Fibroblast of skin of abdomen (primary cell): ENCODE measurements at places on chromosomes 1 and 21.

DNA sequence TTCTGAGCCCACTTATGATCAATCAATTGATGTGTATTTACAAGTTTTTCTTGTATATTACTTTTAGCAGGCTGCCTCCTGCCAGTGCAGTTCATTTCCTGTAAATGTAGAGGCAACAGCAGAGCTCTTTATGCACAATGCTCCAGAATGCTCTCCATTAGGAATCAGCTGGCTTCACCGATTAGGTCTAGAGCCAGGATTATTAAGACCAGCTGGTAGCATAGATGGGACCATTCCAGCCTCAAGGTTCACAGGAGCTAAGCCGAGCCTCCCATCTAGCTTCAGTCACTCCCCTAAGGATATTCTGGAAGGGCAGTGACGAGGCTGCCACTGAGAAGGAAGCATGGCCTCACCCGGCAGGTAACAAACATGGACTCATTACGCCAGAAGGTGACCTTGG lies 36.8 kb downstream of the DHRS3 start:
- DNase-seq: peak; percentile 42

GRCh38 chr1:29500651-29501050 lies 264.3 kb downstream of the PTPRU start:
- no peak for DNase-seq

DNA sequence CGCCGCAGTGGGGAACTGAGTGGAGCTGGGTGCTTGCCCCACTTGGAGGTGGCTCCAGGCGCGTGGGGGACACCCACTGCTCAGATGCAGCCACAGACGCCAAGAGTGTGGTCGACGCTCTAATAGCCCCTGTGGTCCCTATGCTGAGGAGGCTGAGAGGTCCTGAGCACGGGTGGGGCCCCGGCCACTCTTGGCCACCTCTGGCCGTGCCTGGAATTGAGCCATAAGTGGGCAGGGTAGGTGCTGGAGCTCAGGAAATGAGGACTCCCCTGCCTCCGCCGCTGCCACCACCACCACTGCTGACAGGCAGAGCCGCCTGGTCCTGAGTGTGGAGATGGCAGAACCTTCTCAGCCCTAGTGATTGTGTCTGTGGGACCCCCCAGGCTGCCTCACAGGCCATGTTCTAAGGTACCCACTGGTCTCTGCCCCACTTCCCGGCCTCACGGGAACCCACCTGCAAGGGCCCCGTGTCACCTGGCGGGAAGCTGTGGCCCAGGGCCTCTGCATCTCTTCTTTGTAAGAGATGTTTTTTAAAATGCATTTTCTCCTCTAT lies 34.6 kb upstream of the DIP2A start:
- no peak for DNase-seq

DNA sequence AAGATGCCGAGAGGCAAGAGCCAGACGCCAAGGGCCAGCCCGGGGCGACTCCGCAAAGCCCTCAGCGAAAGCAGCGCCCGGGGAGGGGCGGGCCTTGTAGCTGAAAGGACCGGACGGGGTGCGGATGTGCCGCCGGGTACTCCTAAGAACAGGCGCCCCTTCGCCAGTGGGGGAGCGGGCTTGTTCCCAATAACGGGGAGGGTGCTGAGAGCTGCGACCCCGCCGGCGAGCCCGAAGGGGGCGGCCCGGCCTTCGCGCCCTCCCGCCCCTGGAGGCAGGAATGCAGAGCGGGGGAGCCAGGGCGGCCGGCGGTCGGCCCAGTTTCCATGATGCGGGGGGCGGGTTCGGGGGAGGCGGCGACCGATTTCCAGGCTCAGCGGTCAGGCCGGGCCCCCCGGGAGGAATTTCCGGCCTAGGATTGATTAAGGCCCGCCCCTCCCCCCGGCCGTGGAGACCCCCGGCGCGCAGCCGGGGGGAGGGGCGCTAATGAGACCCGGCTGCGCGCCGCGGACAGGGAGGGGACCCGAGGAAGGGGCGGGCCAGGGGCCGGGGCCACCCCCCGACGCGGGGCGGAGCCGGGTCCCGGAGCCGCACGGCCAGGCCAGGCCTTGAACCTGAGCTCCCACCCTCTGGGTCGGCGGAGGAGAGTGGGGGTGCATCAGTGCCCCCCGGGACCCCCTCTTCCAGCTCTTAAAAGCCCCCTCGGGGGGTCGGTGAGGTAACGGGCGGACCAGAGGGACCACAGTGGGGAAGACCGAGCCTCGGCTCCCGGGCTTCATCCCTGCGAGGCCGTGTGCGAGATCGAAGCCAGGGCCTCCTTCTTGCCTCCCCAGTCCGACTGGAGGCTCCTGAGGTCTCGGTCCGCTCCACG lies 898 bp upstream of the TMEM200B start:
- peak; percentile 89 for DNase-seq

DNA sequence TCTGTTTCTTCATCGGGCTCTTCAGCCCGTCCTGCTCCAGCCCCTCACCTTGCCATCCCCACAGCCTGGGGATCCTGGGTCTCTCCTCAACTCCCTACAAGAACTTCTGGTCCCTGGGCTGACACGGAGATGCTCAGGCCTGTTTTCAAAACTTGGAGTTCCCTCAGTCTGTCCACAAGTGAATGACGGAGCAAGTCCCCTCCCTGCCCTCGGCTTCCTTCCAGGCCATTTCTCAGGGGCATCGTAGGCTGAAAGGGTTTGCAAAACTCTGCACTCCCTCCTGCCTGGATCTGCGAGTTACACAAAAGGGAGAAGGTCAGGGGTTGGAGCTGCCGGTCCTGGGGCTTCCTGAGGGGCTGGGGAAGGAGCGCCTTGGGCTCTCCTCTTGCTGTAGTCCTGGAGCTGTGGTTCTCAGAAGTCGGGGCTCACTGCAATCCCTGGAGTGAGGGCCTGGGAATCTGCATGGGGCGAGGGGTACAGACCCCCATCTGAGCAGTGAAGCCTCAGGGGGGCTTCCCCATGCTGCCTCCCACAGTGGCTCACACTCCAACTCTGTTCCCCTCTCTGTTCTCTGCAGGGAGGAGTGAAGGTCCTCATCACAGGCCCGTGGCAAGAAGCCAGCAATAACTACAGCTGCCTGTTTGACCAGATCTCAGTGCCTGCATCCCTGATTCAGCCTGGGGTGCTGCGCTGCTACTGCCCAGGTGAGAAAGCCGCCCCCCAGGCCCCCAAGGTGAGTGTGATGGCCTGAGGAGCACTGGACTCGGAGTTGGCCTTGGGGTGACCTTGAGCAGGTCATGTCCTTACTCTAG lies 100.6 kb upstream of the VAMP3 start:
- DNase-seq: no peak

DNA sequence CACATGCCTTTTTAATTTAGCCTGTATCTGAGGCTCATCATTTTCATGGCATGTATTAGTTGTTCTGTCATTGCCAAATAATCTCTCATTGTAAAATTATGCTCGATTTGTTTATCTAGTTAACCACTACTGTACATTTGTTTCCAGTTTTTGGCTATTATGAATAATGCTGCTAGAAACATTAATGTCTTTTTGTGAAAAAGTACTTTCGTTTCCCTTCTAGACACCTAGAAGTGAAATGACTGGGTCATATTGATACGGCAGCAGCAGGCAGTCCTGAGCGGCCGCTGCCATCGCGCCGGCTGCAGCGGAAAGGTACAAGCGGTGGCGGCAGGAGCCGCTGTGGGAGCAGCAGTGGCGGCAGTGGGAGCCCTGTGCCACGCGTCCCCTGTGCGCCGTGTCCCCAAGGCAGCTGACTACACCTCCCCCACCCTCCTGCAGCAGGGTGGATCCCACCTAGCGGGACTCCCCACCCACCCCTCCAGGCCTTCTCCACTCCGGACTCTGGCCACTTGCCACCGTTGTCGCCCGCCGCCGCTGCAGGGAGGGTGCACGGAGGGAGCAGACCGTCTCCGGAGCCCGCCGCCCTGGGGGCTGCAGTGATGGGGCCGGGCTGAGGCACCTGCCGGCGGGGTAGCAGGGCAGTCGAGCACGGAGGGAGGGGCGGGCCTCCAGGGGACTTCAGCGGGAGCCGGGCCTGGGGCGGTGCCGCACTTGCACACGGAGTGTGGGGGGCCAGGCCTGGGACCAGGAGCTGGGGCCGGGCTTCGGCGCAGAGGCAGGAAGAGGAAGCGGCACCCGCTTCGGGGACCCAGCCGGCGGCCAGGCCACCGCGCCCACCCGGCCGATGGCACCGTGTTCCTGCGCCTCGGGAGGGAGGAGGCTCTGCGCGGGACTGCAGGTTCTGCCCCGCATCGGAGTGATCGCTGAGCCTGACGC lies 66.8 kb upstream of the RGS7 start:
- peak; percentile 57 for DNase-seq

DNA sequence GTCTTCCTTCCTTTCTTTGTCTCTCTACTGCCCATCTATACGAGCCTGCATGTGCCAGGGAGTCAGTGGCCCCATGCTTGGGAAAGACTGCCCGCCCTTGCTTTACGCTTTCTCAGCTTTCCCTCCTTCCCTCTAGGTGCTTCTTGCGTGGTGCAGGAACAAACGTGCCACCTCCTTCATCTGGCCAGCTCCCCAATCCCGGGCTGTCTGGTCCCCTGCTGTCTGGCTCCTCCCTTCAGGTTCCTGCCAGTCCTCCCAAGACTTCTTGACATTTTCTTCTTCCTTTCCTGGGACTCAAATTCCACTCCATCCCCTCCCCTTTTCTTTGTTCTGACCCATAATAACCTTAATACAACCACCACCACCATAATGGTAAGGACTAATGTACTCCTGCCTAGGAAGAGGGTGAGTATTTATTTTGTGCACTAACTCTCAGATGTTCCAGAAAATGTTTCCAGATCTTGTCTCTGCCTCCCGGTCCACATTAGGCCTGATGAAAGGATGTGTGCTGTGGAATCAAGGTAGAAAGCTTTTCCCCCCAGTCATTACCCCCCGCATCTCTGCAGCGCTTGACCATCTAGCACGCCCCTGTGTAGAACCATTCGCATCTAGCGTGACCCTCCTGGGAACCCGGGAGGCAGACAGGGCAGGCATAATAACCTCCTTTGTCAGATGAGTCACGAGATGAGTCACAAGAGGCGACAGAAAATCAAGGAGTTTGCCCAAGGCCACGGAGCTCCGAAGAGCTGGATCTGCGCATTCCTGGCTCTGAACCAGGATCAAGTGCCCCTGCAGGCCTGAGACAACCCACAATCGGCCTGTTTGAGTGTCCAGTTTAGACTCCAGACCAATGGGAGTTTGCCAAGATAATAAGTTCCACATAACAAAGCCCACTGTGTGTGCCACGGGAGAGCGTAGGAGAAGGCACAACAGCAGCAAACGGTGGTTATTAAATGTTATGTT lies 60.1 kb upstream of the NEK2 start:
- peak; percentile 72 for DNase-seq

DNA sequence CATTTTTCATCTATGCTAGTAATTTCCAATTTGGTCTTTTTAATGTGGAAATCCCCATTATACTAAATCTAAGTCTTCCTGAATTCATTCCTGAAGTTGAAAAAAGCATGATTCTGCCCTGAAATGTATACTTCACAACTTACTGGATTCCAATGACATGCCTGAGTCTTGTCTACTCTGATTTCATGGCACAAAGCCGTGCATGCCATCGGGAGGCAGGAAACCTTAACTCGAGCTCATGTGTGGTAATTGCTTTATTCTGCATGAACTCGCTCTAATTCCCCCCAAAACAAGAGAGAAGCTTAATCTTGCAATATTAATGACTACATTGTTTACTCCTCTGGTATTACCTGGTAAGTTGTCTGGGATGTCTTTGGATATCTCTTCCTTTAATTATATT lies 39.6 kb upstream of the PBX1 start:
- peak; percentile 17 for DNase-seq

DNA sequence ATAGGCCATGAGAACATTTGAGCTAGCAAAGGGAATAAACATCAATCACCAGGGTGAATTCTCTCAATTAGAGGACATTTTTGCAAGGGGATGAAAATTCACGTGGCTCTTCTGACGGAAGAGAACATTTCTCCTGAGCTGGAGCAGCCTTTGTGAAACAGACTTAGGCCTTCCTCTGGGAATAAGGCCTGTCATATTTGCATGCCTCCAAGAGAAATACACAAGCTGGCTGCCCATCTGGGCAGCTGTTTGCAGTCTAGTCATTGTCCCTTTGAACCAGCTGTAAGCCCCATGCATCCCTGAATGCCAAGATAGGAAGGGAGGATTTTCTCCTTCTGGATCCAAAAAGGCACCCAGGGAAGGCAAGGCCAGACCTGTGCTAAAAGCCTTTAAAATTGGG lies 5.5 kb downstream of the LEMD1 start:
- DNase-seq: no peak

- DNase-seq: peak; percentile 86
Measured at GRCh38 chr1:162997499-162998285, 71.5 kb upstream of the RGS4 start.

GRCh38 chr1:29508458-29509107 lies 272.3 kb downstream of the PTPRU start:
- no peak for DNase-seq

GRCh38 chr1:210910020-210910575 lies 223.8 kb downstream of the KCNH1 start:
- no peak for DNase-seq

DNA sequence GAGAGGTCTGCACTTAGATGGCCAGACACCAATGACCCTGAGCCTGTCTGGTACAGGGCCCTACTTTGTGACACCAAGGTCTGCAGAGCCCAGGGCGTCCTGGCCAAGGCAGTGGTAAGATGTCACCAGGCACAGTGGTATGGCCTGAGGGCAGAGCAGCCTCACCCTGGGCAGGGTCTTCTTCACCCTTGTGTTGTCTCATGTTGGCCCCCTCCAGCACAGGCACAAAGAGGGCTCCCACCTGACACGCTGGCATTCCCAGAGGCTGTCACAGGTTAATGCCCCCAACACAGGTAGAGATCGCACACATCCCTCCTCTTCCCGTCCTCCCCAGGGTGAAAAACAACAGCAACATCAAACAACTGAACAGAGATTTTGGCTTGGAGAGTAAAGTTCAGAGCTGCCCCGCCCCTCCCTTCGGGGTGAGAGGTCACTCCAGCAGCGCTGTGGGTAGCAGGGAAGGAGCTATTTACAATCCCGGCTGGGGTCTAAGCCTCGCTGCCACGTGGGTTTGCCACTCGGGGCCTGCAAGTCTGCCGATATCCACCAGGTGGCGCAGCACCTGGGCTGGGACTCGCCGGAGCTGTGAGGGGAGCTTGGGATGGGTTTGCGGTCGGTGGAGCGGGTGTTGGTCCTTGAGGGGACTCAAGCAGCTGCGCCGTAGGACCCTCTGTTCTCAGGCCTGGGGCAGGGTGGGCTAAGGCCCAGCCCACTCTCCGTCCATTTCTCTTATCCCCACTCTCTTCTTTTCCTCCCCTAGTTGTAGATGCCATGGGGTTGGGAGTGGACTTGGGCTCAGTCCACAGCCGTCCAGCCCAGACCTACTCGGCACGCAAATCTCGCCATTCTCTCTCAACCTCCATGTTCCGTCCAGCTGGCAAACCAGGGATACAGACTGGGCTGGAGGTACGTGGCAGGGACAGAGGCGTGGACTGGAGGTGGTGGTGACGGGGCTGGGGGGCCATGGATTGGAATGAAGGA lies 12.7 kb downstream of the EFNA3 start:
- peak; percentile 61 for DNase-seq

- no peak for DNase-seq
Measured at GRCh38 chr1:15151871-15152270, 1.7 kb upstream of the TMEM51 start.

- DNase-seq: no peak
Measured at GRCh38 chr1:3462356-3463012, 8.0 kb downstream of the ARHGEF16 start.

- no peak for DNase-seq
Measured at GRCh38 chr1:12572522-12572921, 45.5 kb downstream of the DHRS3 start.

GRCh38 chr1:3676581-3677470 lies 24.5 kb downstream of the TP73 start:
- DNase-seq: no peak
